ENCODE measurements at places on chromosomes 4 and X.

- DNase-seq, result no peak
Observed at GRCh38 chr4:168380290-168380689, 61.7 kb upstream of the DDX60 start.

DNA sequence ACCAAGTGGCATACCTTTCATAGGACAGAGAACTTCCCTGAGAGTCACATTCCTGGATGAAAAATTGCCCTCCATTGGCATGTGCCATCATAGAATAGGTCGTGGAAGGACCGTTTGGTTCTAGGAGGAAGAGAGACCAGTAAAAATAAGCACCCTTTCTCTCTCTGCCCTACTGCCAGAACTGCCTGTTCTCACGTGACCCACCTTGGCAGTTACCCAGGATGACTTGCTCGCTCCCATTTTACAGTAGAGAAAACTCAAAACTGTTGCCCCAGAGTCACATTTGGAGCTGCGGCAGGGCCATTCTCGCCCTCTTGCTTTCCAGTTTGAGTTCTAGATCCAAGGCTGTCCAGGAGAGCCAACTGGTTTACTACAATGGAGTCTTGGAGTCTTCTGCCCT is 1.1 kb upstream of the NLGN3 start:
- no peak for DNase-seq

DNA sequence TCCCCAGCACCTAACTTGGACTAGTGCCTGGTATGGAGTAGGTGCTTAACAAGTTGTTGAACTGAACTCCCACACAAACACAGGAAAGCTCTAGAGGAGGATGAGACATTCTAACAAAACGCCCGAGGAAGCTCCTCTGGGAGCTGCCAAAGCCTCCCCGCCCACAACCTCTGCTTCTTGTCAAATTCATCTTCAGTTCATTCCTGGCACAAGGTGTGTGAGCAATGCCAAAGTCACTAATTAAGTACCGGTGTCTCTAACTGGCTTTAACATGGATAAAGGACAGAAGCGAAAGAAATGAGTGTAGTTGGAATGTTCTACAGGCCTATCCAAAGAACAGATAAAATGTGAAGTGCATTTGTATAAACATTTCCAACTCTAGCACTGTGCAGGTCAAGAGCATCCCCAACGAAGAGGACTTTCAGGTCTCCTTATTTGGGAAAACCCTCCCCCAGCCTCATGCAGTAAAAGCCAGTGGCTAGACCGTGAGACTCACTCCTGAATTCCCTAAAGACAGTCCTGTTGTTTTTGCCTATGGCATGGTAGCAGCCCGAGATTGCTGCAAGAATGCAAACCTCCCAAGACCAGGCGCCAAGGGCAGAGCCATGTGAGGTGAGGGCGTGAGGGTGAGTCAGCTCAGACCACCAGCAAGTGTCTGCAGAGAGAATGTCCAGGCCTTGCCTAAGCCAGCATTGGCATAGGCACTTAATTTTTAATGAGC is 72.2 kb upstream of the KLF3 start:
- no peak for DNase-seq

- DNase-seq, result no peak
Observed at GRCh38 chrX:139924696-139925095, 8.2 kb downstream of the ATP11C start.

GRCh38 chr4:185395956-185396723 is 416 bp upstream of the LRP2BP start:
- DNase-seq, result peak; percentile 96

Measured in DND-41 (cell line).